ENCODE measurements at places on chromosomes 11 and 22.

DNA sequence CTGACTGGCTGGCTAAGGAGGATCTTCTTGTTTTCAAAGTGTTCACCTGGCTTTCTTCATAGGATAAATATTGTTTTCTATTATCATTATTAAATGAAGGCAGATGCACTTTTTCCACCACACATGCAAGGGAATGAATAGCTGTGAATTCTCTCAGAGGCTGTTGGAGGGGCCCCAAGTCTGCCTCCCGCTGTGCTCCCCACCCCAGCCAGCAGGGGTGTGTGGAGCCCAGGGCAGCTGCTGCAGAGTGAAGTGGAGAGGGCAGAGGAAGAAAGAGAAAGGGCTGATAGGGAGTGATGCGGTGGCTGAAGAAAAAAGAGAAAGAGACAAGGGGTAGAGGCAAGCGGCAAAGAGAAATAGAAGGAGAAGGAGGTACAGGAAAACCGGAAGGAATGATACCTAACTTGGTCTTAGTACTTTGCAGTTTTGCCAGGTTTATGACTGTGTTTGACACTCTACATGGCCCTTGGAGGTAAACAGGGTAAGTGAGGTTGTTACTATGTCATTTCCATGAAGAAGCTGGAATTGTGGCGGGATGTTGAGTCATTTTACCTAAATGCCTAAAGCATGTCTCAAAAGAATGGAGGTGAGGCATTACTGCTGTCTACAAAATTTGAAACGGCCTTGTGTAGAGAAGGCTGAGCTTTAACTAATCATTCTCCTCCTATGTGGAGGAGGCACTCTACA, 145.7 kb upstream of the B3GAT1 start:
- no peak for DNase-seq

DNA sequence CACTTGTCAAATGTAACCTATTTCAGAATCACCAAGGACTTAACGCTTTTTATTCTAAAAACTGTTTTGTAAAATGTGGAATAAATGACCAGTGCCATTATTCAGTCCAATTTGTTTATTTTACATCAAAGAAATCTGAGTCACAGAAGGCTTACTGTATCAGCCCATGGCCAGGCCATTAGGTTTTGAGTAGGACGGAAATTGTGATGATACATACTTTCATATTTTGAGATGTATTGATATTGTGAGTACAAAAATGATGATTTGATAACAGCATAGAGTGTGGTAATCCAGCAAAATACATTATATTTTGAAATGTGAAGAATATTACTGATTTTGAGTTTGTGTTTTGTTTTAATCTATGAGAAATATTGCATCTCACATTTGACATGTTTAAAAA, 81.1 kb downstream of the PIWIL3 start:
- DNase-seq, result no peak

DNA sequence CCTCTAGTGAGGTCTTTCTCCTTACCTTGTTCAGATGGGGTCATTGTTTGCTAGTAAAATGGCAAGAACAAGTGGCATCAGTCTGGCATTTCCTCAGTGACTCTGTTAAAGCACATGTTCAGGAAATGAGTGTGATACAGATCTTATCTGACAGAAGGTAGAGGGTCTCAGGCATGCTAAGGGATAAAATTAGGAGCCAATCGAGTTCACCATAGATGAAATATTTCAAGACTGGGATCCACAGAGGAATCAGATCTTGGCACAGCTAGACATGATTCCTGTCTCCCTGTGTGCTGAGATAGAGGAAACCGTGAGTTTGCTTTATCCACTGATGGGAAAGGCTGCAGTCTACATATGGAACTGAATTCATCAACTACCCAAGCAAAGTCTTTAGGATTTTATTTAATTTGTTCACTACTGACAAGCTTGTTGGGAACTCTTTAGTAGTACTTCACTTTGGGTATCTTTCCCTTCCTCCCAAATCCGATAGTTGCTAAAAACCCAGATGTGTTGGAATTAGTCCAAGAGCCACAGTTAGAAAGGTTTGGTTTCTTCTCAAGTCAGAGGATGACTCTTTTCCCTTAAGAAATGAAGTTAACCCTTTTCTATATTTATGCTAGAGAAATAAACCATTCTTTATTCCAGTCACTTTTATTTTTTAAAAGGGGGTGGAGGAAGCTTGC, 18.4 kb downstream of the FAM118B start:
- DNase-seq, result no peak

GRCh38 chr11:69159150-69159852, 3.6 kb downstream of the SMIM38 start:
- DNase-seq, result no peak

DNA sequence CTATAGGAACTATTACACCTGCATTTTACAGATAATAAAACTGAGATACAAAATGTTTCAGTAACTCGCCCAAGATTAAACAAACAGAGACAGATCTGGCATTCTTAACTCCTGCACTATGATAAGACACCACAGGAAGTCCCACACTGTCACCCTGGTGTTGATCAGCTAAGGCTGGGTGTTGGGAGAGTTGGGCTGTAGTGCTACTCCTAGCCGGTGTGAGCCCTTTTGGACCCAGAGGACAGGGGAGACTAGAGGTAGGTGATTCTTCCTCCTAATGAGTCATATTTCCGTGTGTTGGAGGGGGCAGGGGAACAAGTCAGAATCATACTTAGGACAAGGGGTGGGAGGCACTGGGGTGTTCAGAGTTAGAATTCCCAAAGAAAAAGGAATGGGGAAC, 353.2 kb upstream of the TENM4 start:
- DNase-seq, result no peak

DNA sequence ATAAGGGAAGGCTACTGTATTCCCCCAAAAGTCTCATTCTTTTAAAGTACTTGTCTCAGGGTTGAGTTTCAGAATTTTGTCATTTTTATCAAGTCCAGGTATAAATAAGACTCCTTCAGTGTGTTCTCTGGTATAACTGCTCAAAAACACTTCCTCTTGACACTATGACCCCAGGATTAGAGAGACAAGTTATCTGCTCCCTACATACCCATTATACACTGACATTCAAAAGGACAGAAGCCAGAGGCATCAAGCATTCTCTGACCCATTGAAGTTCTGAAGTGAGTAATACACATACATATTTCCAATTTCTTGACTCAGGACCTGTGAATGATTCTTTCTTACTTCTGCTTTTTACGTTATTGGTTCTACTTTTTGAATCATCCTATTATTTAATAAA, 447.8 kb upstream of the CNTN5 start:
- no peak for DNase-seq

DNA sequence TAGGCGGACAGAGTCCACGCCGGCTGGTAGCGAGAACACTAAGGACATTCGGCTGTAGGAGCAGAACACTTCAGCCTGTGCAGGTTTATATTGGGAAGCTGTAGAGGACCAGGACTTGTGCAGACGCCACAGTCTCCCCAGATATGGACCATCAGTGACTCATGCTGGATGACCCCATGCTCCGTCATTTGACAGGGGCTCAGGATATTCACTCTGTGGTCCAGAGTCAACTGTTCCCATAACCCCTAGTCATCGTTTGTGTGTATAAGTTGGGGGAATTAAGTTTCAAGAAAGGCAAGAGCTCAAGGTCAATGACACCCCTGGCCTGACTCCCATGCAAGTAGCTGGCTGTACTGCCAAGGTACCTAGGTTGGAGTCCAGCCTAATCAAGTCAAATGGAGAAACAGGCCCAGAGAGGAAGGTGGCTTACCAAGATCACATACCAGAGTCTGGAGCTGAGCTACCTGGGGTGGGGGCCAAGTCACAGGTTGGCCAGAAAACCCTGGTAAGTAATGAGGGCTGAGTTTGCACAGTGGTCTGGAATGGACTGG, 17.2 kb downstream of the P2RY2 start:
- DNase-seq, result no peak

- no peak for DNase-seq
These were observed 6.7 kb downstream of the CPT1B start for GRCh38 chr22:50571264-50572175.

DNA sequence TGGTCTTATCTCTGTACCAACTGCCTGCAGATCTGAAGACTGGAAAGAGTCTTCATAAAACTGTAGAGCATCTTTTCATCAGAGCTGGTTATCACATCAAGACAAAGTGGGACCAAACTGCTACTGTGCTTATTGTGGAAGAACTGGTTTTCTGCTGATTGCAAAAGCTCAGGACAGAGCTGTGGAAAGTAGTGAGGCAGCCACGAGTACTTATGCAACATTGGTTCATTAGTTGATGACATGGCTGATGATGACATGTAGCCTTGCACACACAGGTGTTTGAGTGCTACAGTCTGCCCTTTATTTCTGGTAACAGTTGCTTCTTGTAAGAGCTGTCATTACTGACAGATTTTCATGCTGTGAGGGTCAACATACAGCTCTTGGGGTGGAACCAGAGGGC, 185.4 kb upstream of the GUCY1A2 start:
- DNase-seq, result no peak
